ENCODE measurements at places on chromosomes 4 and X.

GRCh38 chr4:173269280-173269679 is 64.9 kb downstream of the HMGB2 start:
- DNase-seq: no peak

- no peak for DNase-seq
Measured at GRCh38 chrX:68721546-68721945, 74.1 kb downstream of the STARD8 start.

DNA sequence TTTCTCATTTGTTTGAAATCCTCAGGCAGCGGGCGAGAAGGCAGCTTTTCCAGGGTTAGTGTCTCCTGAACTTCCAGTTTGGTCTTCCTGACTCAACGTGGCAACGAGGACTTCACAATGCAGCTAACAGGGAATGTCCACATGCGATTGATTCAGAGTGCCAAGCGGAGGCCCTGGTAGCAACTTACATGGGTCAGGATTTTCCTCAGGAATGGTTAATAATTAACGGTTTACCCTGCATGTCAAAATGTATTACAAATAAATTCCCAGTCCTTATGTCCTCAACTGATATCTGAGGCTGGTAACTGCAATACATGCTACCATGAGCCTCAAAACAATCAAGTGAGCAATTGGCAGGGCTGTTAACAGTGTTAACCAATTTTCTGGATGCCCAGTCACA is 67.2 kb downstream of the MAP3K15 start:
- DNase-seq: no peak

- DNase-seq: no peak
Measured at GRCh38 chr4:168587411-168588125, 90.7 kb downstream of the PALLD start.

- DNase-seq: no peak
Measured at GRCh38 chr4:123233136-123233768, 163.3 kb upstream of the SPRY1 start.

DNA sequence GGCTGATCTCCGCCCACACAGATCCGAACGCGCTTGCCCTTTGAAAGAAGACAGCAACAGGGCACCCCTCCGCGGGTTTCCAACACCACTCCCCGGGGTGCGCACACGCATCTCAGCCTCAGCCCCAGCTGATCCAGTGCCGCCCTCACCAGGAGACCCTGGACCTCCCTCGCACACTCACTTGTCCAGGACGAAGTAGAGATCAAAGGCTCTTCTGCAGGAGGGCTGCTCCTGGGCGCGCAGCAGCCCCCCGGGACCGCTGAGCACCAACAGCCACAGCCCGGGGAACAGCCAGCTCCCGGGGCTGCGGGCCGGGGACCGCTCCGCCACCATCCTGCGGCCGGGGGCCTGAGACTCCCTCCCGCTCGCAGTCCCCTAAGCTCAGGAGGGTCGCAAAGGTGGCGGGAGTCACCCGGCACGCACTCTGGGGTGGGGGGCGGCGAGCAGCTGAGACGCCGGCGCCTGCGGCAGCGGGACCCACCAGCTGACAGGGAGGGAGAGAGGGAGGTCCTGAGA is 743 bp downstream of the ANTXR2 start:
- peak; percentile 29 for DNase-seq
